ENCODE measurements at places on chromosomes 13 and 19. TPM values are rescaled to one million over a fixed set of nuclear protein-coding genes. Genes with fewer than 3 reads are reported as not detected.

Gene C19orf73
- total RNA-seq = 1.3 TPM

Gene AKAP8L
- 84.3 TPM for total RNA-seq

Gene NXNL1
- total RNA-seq = not detected

Gene MEIOSIN
- not detected for total RNA-seq

Gene ZNF358
- 6.5 TPM for total RNA-seq

Gene SYNGR4
- total RNA-seq = not detected

Gene IZUMO2
- total RNA-seq = not detected

Gene KIR2DL3
- not detected for total RNA-seq

Gene CFAP97D2
- total RNA-seq = not detected

GRCh38 chr13:111339366-111340143 is 19.1 kb downstream of the TEX29 start:
- DNase-seq = no peak

DNA sequence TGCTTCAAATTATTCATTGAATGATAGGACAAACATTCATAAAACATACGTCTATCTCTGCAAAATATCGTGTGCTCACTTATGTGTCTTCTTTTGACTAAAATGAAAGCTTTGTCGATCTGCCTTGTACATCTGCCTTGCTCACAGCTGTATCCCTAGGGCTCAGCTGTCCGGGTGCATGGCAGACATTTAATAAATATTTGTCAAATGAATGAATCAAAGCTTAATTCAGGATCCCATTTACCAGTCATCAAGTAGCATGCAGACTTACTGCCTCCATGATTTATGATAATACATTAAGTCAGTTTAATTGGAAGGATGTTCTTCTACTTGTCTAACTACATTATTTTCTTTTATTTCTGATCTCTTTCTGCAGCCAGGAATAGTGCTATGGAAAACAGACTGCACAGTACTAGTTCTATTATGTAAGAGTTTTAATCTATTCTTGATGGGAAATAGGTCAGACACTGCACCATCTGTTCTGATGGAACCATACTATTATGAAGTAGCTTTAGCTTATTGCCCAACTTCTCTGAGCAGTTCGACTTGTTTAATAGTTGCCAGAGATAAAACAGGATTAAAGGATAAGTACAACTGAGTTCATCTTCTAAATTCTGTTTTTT is 13.2 kb downstream of the SLC46A3 start:
- DNase-seq = no peak

DNA sequence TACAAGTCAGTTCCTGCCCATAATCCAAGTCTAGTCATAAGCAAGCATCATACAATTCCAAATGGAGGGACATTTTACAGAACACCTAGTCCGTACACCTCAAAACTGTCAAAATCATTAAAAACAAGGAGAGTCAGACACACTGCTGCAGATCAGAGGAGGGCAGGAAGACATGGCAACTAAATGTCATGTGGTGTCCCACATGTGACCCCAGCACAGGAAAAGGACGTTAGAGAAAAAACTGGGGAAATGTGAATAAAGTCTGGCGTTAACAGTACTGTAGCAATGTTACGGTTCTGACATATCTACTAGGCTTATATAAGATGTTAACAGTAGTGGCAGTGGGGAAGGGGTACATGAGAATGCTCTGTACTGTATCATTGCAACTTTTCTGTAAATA is 2.3 kb downstream of the ZSCAN5A start:
- no peak for DNase-seq

DNA sequence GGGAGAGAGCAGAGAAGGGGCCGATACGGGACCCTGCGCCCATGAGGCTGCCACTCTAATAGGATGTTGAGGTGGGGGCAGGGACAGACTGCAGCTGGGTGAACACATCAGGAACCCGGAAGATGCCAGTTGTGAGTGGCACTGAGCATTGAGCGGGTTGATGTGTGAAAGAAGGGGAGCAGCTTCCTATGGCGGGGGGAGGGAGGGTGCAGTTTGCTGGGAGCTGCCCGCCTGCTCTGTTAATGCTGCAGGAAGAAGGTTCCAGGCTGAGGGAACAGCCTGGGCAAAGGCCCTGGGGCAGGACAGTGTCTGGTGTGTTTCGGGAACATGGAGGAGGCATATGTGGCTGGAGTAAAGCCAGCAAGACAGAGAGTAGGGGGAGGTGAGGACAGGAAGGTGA is 29.8 kb downstream of the DNM2 start:
- DNase-seq = no peak

- no peak for DNase-seq
These were observed 2.6 kb downstream of the VAV1 start for GRCh38 chr19:6774821-6775707.

GRCh38 chr13:35891507-35892441 is 239.4 kb downstream of the DCLK1 start:
- DNase-seq = no peak

DNA sequence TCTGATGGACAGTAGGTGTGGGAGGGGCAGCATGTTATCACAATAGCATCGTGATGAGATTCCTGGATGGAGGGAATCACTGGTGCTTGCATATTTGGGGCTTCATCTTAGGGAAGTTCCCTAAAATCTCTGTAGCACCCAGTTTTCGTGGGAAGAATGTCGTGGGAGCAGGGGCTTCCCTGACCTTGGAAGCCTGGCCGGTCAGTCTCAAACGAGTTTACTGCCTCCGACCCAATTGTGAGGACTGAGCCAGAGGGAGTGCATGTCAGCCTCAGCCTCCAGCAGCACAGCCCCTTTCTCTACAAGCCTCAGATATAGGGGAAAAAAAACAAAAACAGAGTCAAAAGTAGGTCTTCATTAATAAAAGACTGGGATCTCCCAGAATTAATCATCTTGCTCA is 32.2 kb downstream of the COL4A2 start:
- no peak for DNase-seq

DNA sequence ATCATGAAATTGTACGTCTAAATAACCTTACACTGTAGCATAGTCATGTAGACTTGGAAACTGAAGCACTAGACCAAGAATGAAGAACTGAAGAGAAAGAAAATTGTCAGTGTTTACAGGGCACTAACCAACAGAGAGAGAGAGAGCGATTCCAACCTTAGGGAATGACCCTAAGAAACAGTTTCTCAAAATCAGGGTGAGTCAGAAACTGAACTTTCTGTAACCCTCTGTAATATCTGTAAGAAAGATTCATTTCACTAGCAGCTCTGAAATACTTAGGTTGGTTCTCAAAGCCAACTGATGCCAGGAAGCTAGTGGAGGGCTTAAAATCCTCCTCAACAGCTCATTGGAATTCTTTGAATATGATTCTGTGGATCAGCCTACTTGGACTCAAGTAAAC is 936.9 kb downstream of the EFNB2 start:
- DNase-seq = no peak

- DNase-seq = no peak
These were observed 32.1 kb downstream of the CYP4F22 start for GRCh38 chr19:15540435-15540834.

DNA sequence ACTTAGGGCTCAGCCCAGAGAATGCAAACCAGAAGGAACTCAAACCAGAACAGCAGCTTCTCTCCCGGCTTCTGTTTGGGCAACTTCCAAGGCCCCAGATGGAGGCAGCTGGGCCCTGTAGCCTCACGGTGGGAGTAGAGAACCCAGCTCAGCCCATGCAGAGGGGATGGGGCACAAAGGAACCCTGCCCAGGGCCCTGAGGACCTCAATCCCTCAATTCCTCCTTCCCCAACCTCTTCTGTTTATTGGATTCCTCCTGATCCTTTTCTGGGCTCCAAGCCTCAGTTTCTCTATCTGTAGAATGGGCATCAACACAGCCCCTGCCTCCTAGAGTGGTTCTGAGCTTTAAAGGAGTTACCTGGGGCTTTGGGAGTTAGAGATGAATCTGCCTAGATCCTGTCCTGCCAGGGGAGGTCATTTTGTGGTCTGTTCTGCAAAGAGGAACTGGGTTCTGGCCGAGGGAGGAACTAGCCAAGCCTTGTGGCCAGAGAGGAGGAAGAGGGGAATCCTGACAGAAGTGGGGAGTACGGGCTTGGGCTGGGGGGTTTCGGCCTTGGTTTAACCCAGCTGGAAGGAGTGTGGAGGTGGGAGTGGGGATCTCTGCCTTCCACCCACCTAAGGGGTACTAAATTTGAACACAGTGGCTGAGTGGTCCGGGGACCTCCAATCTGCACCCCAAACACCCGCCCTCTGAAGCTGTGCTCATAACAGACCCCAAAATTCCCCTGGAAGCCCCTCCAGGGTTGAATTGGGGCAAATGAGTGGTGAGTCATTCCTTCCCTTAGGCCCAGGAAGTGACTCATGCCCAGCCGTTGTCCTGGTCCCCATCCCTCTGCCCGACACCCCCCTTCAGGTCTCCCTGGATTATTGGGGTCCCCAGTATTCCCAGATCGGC is 2.7 kb downstream of the ADGRE5 start:
- DNase-seq = peak; percentile 57

DNA sequence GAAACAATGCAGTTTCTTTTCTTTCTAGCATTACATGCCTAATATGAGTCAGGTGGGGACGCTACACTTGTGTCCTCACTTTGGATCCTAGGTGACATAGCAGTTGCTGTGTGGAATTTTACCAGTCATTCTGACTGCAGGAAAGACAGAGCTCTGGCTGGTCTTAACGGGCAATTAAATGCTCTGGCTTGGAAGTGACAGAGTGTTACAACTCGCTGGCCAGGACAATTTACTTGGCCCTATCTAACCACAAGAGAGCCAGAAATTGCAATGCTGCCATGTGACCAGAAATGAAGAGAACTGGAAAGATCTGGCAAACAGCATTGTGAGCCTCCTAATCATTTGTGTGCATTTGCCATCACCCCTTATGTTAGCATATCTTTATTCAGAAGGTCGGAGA is 351.1 kb downstream of the DCT start:
- DNase-seq = no peak
